Activated CD4-positive, alpha-beta T cell treated with anti-CD3 and anti-CD28 coated beads, Interleukin-2, amount 10 ng/mL, durations not matched to agents 7 days and 5 days (primary cell): ENCODE measurements at places on chromosomes 13 and 19.

GRCh38 chr13:23715092-23715761 is 145.0 kb downstream of the TNFRSF19 start:
- DNase-seq, result no peak

GRCh38 chr19:2852598-2852997 is 11.3 kb downstream of the ZNF555 start:
- no peak for DNase-seq

DNA sequence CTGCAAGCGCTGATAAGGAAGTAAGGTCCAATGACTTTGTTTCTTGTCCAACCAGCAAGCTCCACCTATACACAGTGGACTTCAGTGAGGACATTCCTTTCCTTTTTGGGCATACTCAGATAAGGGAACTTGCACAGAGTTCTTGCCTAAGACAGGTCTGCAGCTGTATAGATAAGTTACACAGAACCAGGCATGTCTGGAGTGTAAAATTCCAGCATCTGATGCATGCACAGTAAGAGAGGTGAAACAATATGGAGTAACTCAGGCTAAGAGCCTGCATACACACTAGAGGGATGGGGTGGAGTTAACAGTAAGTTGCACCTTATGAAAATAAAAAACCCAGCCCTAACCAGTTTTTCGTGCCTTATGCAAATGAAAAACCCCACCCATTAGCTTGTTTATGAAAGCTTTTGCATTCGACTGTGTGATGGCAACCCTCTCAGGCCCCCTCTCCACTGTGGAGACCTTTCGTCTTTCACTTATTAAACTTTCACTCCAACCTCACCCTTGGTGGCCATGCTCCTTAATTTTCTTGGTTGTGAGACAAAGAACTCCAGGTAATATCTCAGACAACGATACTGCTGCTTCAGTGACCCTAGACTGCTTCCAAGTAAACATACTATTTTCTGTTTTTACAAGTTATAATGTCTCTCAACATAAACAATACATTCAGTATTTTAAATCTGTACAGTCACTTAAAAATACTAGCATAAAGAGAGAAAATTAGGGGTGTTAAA is 2859.0 kb upstream of the PCDH20 start:
- DNase-seq, result no peak

DNA sequence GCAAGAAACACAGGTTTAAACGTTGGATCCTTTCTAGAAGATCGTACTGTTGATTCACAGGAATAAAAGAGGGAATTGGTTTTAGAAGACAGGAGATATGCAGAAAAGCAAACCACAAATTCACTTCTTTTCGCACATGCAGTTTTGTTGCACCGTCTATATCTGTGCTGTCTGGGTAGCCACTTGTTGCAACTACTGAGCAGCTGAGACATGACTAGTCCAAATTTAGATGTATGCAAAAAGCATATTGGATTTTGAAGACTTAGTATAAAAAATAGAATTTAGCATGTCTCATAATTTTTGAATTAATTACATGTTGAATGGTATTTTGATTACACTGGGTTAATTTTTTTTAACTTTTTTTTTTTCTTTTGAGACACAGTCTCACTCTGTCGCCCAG is 176.3 kb downstream of the KLF12 start:
- DNase-seq, result no peak

GRCh38 chr19:20287070-20287469 is 120.1 kb downstream of the ZNF486 start:
- DNase-seq, result no peak

- peak; percentile 54 for DNase-seq
Observed at GRCh38 chr19:18208098-18208951, 4.5 kb upstream of the RAB3A start.

GRCh38 chr13:94178625-94179244 is 300.7 kb downstream of the DCT start:
- DNase-seq, result no peak

DNA sequence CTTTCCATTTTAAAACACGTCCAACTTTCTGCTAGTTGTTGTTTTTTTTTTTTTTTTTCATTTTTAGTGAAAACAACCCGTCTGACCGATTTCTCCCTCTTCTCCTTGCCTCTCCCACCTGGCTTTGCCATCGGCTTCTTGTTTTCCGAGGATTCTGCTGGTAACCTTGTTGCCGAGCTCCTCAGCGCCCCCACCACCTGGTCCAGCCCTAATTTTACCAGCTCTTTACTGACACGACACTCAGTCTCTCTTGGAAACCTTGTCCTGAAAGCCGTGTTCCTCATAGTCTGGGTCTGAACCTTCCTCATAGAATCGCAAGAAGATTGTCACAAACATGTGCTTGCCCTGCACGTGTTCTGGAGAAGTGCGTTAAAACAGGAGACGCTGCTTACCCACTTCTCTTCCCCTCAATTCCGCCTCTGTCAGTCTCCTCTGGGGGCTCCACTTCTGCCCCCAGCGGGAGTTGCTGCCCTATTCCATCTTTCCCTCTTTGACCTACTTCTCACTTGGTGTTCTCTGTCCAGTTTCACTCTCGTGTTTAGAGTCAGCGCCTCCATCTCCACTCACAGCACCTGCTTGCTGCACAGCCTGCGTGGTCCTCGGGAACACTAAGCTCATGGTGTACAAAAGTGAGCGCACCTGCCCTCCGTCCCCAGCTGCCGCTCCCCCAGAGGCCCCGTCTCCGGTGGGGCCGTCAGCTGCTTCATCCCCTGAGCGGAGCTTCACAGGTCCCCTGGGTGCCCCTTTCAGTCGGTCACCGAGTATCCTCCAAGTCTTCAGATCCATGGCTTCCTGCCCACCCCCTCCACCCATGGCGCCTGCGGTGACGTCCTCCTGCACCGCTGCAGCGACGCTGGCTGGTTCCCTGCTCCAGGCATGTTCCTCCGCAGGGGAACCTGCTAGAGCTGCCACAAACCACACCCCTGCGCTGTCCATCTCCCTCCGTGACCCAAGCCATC is 65.1 kb downstream of the TM9SF2 start:
- DNase-seq, result no peak

GRCh38 chr13:105139048-105139379 is 1396.4 kb downstream of the EFNB2 start:
- DNase-seq, result no peak

- no peak for DNase-seq
Observed at GRCh38 chr19:38718747-38719543, 25.3 kb downstream of the CAPN12 start.

- no peak for DNase-seq
Observed at GRCh38 chr13:101452519-101453485, at the start of gene ITGBL1. Gene ITGBL1, plus strand, starts transcription at chr13:101452675. Its CDS starts 159 bp downstream, at chr13:101452834.

- peak; percentile 87 for DNase-seq
Observed at GRCh38 chr19:45882652-45883585, 3.0 kb downstream of the IRF2BP1 start.

GRCh38 chr13:28250542-28250941 is 112.2 kb downstream of the PAN3 start:
- no peak for DNase-seq
